ENCODE measurements at places on chromosomes 2 and 18. TPM values are rescaled to one million over a fixed set of nuclear protein-coding genes. Genes with fewer than 3 reads are reported as not detected.

The LONRF2 gene
- polyA plus RNA-seq = 4.7 TPM

The APCDD1 gene
- polyA plus RNA-seq = 74.6 TPM

The VIT gene
- polyA plus RNA-seq = 0.13 TPM

The RAB27B gene
- polyA plus RNA-seq = 3.8 TPM

The GAL3ST2 gene
- polyA plus RNA-seq = 0.76 TPM

The IL1F10 gene
- polyA plus RNA-seq = not detected

The RUFY4 gene
- polyA plus RNA-seq = 0.32 TPM

DNA sequence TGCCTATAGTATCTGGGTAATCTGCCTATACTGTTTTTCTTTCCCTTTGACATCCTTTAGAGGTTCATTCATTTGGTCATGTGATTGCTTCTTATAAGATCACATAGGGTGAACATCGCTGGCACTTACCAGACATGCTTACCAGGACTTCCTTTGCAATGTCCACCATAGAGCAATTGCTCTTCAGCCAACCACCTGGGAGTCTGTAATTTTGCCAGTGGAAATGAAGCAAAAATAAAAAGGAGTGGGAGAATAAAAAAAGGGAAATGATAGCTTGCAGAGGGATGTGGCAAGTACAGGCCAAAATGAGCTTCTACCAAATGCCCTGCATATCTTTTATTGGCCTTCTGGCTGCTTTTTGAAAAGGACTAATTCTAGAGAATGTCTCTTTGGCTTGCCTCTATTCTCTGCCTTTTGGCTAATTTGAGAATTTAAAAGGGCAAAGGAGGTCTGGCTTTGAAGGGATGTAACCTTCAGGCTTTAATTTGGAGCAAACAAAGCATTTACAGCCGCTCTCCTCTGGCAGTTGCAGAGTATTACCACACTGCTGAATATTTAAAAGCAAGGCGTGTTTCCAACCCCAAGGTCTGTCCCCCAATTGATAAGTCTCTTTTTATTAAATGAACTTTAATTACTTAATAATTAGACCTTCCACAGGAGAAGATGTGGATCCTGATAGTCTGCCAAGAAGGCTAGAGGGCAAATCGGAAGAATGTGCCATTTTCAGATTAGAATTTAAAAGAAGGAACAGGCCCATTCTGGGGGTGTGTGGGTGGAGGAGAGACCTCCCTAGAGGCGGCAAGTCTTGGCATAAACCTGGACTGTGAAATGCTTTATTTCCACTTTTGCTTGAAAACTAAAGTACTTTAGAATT, 557.9 kb downstream of the DCC start:
- DNase-seq = no peak

DNA sequence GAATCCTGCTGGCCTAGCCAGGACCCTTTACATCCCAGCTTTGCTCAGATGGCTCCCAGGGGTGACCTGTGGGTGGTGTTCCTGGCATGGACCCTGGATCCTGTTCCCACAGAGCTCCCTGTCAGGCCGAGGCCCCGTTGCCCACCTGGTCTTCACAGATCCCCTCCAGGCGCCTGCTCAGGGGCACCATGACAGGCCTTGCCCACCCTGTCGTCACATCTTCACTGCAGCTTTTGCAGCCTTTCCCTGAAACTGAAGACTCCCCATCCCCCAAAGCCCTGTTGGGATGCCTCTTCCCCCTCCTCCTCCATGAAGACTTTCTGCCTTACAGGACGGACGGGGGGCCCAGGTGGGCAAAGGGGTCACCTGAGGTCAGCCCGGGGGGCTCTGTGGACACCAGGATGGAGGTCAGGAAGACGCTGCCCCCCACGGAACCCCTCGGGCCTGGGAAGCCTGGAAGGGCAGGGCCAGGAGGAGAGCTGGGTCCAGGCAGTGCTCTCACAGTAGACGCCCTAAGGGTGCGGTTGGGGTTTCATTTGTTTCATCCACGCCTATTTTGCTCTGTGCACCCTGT, 13.0 kb upstream of the KIF1A start:
- DNase-seq = no peak

GRCh38 chr2:59276033-59276432, 1034.9 kb upstream of the FANCL start:
- no peak for DNase-seq

GRCh38 chr2:145744541-145745386, 1224.8 kb upstream of the ZEB2 start:
- DNase-seq = no peak

DNA sequence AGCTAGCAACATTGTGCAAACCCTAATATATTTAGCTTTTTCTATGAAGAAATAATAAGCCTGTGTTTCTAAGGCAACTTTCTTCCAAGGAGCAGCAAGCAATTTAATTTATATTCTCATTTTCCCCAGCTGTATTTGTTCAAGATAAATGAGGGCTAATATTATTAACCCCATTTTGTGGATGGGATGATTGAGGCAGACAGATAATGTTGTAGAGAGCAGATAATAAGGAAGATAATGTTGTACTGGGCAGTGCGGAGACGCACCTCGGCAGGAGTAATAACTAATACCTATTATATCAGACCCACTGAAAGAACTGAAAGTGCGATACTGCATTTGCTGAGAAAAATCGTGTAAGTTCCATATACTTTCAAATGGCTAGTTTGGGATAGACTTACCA, 344.1 kb upstream of the FANCL start:
- no peak for DNase-seq

- DNase-seq = no peak
These were observed 24.5 kb downstream of the AQP4 start for GRCh38 chr18:26840965-26841364.

- no peak for DNase-seq
These were observed 62.0 kb downstream of the GYPC start for GRCh38 chr2:126717928-126718327.

DNA sequence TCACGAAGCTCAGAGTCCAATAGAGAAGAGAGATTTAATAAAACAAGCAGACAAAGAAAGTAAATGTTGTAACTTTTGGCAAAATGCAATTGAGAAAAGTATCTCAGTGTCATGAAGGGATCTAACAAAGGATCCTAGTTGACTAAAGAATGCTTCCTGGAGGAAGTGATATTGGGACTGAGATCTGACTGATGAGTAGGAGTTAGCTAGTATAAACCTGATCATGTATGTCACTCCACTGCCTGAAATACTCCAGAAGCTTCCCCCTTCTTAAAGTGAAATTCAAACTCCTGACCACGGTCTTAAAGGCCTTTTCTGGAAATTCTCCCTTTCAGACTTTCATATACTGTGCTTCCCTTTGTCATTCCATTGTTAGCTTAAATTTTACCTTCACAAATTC, 1102.4 kb upstream of the ZEB2 start:
- DNase-seq = no peak

GRCh38 chr2:231671270-231672050, 36.9 kb upstream of the PTMA start:
- DNase-seq = no peak

- no peak for DNase-seq
These were observed 43.2 kb upstream of the PSME4 start for GRCh38 chr2:54013996-54014395.

DNA sequence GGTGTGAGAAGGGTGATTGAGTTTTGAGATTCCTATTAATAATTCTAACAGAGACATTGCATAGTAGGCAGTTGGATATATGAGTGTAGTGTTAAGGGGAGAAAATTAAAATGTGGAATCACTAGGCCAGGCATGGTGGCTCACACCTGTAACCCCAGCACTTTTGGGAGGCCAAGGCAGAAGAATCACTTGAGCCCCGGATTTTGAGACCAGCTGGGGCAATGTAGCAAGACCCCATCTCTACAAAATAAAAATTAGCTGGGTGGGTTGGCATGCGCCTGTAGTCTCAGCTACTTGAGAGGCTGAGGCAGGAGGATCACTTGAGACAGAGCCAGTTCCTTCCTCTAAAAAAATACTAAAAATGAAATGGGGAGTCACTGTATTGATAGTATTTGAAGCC, 150.6 kb downstream of the MCFD2 start:
- no peak for DNase-seq

DNA sequence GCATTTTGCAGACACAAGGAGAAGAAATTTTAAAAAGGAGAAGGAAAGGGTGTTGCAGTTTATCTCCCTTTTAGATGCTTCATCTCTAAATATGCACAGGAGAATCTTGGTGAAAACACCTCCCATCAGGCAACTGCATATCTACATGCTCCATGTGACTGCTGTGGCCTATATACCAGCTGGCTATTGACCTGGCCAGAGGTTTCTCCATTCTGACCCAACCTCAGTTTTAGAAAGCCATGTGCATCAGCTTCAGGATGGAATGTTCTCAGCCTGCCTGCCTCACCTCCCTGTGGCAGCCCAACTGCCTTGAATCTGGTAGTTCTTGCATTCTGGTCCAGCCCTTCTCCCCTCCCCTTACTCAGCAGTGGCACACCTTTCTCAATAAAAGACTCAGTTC, 1958.8 kb upstream of the CELF4 start:
- no peak for DNase-seq

DNA sequence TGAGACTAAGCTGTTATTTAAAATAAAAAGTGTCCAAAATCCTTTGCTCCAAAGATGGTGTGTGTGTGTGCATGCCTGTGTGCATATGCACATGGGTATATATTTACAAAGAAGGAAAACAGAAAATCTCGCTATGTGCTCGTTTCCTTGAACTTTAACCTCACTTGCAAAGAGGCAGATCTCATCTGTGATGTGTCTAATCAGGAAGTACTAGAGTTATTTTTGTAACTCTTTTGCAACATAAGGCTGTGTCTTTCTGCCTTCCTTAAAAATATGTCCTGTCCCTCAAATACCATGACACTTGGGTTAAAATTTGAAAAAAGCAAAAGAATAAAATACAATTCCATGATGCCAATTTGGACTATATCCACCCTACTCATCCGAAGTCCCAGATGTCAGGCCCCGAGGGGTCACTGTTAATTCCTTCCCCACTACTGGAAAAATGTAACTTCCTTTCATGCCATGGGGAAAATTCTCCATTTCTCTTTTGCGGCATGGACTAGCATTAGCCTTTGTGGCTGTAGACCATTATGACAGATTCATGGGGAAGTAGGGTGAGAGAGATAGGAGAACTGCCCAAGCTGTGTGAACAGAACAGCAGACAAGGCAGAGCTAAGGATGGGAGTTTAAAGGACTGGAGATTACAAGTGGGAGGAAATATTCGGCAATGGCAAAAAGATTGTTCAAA, 191.3 kb downstream of the MYO1B start:
- no peak for DNase-seq

DNA sequence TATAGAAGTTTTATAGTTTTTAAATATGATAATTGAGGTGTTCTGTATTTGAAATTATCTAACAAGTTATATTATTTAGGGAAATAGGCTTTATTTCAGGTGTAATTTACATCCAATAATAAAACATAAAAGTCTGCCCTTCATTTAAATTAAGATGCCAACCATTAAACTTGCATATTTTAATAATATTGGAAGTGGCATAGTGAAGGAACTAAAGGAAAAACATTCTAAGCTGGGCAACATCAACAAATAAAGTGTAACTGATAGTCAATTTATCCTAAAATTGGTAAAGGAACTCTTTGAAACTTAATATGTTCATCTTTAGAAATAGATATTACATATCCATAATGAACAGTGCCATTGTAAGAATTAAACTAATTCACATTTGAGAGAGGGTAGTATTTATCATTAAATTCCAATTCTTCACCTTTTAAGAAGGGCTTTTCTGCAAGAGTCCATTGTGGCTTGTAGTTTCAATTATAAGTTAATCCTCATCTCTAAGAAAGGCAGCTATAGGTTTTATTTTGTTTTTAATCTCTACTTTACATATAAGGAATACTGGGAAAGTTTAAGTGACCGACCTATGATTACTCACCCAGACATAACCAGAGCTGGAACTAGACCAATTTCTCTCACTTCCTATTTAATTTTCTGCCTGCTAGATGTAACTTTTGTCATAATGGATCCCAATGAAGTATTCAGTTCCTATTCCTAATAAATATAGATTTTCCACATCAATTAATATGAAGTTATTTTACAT, 401.6 kb downstream of the XIRP2 start:
- DNase-seq = no peak

GRCh38 chr18:68121826-68122225, 593.1 kb downstream of the TMX3 start:
- no peak for DNase-seq

GRCh38 chr18:75377926-75378325, 49.6 kb downstream of the SMIM21 start:
- DNase-seq = no peak

GRCh38 chr18:34990597-34990996, 50.6 kb upstream of the MAPRE2 start:
- DNase-seq = no peak
